Kidney capillary endothelial cell (primary cell): ENCODE measurements at places on chromosomes 13 and 19.

- no peak for DNase-seq
Observed at GRCh38 chr13:59274958-59275727, 888.6 kb downstream of the DIAPH3 start.

- no peak for DNase-seq
Observed at GRCh38 chr19:13347367-13347766, 158.9 kb downstream of the CACNA1A start.

DNA sequence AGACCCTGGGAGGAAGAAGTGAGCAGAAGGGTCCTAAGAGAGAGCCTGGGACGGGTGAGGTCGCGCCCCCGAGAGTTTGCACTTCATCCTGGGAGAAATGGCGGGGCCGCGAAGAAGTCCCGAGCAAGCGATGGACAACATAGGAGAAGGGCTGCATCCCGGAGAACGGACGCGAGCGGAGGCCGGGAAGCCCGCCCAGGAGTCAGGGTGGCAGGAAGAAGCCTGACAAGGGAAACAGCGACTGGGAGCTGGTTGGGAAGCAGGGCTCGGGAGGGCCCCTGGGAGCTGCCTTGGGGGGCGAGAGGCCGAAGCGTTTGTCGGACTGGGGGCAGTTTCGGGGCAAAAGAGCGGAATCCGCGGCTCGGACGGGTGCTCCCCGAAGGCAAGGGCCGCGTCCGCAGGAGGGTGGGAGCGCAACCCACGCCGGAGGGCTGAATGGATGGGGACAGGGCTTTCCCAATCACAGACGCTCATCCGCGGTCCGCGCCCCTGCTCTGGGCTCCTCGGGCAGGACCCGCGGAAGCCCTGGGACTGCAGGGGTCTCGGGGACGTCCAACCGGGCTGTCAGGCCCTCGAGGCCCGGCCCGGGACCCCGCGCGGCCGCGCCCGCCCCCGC lies 469 bp downstream of the ABHD17A start:
- DNase-seq = no peak

DNA sequence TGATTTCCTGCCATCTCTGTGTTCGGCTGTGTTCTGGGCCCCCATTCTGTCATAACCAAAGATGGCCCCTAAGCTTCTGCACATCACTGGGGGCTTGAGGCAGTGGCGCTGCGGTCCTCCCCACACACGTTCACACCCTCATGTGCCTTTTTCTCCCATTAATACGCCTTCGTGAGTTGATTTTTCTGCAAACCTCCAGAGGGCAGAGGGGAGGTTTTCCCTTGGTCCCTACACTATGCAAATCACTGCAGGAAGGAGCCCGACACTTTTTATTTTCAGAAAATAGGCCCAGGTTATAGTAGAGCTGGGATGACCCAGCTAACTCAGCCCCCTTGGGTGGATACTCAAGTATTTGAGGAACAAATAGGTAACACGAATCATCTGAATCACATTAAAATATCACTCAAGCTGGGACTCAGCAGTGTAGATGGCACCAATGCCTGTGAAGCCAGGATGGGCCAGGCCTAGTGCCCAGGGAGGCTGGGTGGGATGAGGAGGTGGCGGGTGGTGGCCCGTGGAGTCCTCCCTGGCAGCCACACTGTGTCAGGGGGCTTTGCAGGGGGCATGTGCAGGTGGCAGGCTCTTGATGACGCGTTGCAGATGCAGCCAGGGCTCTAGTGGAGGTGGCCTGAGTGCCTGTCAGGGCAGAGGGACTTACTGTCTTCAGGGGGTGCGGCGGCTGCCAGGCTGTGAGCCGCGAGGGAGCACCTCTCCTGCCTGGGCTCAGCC lies 234.3 kb downstream of the TEX29 start:
- DNase-seq = no peak

- no peak for DNase-seq
Observed at GRCh38 chr13:113919761-113920559, 53.9 kb downstream of the C13orf46 start.

- no peak for DNase-seq
Observed at GRCh38 chr19:12578641-12579040, 27.4 kb upstream of the ZNF564 start.

DNA sequence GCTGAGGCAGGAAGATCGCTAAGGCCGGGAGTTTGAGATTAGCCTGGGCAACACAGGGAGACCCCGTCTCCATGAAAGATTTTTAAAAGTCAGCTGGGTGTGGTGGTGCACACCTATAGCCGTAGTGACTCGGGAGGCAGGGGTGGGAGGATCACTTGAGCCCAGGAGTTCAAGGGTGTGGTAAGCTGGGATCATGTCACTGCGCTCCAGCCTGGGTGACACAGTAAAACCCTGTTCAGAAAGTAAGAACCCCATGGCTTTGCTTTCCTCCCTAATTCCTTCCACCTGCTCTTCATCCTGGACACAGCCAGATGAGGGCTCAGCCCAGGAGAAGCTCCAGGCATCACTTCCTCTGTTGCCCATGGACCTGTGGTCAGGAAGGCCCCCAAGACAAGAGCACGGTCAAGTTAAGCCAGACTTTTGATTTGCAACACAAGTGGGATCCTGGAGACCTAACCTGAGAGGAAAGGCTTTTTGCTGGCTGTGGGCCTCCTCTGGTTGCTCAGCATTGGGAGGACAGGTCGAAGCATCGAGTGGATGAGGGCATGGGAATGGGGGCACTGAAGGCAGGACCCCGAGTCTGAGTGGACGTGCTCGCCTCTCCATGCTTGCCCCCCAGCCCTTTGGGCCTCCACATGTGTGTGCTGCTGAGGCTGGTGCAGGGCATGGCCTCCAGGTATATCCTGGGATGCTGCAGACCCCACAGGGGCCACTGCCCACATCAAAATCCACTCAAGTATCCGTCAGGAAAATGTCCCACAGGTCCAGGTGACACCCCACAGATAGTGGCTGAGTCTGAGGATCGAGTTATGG lies 25.4 kb downstream of the TUBA3C start:
- no peak for DNase-seq

GRCh38 chr13:79389026-79389425 lies 17.0 kb downstream of the RBM26 start:
- no peak for DNase-seq

- no peak for DNase-seq
Observed at GRCh38 chr13:36344173-36344572, 2.0 kb downstream of the SPART start.

DNA sequence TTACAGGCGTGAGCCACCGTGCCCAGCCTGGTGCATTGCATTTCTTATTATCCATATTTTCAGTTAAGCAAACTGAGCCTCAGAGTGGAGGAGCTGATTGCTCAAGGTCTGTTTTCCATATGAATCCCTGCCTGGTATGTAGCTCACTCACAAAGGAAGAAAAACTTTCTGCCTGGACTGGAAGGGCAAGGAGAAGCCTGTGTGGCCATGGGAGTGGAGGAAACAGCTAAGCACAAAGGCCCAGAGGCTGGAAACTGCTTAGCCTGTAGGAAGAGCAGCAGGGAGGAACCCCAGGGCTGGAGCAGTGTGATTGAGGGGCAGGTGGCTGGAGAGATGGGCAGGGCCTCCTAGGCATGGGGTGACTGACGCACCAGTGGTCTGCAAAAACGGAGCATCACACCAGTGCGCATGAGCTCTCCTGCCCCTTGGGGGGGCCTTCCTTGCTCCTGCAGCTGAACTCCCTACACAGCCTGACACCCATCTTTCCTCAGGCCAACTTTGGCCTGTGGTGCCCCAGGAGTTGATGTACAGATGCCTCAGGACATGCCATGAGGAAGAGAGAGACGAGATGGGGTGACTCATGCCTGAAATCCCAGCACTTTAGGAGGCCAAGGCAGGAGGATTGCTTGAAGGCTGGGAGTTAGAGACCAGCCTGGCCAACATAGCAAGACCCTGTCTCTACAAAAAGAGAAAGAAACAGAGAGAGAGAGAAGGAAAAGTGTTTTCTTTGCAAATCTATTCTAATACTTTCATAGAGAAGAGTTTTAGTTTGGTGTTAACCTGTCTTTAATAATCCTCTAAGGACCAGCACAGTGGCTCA lies 2.8 kb upstream of the HNRNPM start:
- no peak for DNase-seq

DNA sequence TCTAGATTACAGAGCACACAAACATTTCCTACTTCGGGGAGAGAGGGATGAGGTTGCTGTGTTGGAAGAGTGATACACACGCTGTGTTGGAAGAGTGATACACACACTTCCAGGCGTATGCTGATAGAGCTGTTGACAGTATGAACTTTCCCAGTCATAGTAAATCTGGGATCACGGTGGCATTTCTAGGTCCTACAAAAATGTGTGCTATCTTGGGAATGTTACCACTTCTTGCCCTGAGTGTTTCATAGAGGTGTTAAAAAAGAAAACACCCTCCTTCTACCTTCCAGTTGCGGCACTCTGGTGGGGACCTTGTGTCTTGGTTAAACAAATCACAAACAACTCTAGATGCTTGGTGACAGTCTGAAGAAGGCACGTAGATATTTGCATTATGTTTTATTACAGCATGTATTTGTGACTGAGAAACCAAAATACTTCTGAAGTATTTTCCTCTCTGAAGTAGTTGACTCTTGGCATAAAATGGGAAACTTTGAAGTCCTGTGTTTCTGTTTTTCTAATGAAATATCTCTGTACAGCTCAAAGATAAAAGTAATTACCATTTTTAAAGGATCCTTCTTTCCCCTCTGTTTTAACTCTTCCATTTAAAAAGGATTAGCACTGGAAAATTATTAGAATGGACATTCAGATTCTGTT lies 52.5 kb downstream of the ARHGAP35 start:
- DNase-seq = no peak

- peak; percentile 46 for DNase-seq
Observed at GRCh38 chr13:108915095-108915633, 285.8 kb downstream of the MYO16 start.

GRCh38 chr13:28890712-28891111 lies 70.6 kb downstream of the MTUS2 start:
- no peak for DNase-seq

DNA sequence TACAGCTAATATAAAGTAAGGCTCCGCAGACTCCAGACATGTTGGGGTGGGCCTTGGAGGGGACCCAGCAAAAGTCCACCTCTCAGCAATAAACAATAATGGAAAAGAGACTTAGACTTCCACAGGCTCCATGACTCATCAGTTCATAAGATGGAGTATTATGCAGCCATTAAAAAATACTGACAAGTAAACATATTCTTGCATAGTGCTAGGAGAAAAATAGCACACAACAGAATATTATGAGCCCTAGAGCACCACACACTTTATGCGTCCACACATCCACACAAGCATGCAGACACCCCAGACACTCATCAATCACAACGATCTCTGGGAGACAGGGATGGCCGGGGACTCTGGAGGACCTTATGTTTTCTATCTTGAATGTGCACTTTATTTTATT lies 46.0 kb downstream of the PDCD5 start:
- no peak for DNase-seq

DNA sequence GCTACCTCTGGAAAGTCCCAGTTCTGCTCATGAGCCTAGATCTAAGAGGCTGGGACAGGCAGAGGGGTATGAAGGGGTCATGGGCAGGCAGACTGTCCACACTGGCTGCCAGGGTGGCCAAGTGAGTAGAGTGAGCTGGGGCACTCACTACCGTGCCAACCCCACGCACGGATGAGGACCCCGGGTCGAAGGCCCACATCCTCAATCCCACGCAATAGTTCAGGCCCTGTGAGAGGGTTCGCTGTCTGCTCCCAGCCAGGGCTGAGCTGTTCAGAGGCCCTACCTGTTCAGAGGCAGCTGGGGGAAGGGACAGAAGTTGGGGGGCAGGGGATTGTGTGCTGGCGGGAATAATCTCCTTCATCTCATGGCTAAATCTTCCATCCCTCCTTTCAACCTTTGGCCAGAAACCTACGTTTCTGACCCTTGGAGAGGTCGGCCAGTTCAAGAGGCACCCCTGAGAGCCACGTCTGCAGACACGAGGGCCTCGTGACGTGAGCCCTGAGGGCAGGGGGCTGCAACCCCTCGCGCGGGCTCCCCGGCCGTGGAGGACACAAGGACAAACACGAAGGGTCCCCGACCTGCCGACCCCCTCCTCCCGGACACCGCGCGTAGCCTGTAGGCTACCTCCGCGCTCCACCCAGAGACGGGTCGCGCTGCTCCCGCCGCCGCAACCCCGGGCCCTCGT lies 1.0 kb upstream of the RPS5 start:
- no peak for DNase-seq

- DNase-seq = no peak
Observed at GRCh38 chr13:44340508-44340907, 33.1 kb upstream of the SERP2 start.

DNA sequence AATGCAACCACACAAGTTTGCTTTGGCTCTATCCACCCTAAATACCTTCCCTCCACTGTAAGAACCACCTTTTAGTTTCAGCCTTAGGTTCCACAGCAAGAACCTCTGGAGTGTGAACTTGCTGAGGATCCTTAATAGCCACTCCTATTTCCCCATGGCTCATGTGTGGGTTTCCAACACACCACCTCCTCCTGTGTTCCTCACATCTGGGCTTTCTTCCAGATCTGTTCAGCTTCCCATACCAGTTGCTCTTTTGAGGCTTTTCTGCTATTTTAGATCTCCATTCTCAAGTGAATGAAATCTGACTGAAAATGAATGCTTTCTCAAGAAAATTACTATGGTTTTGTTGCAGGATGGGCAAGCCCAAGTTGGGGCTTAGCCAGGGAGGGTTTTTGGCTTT lies 104.8 kb upstream of the MIR17HG start:
- no peak for DNase-seq

DNA sequence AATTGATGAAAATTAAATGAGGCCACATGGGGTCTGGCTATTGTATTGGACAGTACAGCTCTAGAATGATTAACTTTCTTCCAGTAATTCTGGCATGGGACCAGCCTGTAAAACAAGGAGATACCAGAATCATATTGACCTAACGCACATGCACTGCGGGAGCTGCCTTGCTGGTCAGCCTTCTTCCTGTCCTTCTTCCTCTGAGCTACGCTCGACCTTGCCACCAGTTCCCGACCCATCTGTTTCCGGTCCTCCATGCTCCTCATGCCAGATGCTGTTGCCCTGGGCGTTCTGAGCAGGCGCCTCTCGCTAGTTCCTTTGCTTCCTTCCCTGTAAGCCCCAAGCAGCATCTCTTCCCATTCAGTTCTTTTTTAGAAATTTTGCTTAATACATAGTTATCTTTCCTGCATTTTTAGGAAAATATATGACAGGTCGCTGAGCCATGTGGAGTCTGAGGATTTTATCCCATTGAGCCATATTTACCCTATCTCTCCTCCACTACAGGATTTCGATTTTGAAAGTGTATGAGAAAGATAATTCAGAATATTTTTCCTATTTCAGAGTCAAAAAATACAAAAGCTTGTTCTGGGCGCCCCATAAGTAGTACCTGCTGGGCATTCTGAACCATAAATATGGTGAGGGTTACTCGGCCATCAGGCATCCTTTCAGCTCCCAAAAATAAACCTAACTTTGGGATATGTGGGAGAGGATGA lies 38.6 kb downstream of the TNFRSF19 start:
- peak; percentile 91 for DNase-seq

GRCh38 chr13:48491423-48492095 lies 41.3 kb downstream of the RCBTB2 start:
- no peak for DNase-seq

DNA sequence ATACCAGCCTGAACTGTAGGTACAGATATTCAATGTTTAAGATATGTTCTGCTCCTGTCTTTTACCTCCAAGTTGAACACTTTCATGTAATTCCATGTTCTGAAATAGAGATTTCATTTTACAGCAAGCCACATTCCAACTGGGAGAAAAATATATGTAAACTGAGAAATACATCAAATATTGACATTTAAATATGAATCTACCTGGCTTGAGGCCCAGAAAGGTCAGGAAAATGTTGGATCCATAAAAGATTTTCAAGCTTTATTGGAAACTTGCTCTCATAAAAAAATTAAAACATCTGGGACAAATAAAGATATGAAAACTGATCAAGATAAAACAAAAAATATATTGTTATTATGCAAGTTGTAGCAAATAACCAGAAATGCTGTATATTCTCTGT lies 1078.7 kb upstream of the ATXN8OS start:
- DNase-seq = no peak
